CD4-positive, alpha-beta memory T cell (primary cell): ENCODE measurements at places on chromosomes 16 and 17.

DNA sequence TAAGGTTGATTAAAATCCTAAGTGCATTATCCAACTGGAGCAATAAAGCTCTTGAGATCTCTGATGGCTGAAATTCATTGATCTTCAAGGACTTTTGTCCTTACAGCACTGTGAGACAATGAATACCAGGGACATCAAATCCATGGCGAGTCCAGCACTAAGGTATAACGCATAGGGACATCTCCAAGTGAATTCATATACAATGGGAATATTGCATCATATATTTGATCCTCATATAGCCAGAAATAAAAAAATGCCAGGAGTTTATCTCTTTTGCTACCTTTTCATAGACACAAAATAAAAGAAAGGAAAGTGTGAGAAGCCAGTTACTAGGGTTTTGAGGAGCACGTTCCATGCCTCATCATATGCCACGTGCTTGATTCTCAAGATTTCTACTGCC, 112.5 kb upstream of the CDH13 start:
- no peak for DNase-seq

DNA sequence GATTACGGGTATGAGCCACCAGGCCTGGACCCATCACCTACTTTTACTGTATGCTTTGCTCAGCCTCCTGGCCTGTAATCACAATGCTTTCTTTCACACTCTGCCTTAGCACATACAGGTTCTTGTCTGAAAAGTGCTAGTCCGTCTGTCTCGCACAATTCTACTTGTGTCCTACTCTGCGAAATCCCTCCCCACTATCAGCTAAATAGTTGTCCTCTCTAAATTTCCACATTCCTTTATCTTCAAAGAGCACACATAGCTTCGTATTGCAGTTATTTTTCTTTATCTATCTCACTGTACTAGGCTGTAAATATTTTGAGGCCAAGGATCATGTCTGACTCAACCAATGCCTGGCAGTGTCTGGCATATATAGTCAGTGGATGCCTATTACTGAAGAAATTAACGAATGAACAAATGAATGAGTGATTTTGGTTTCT, 38.5 kb upstream of the ETV4 start:
- no peak for DNase-seq

- DNase-seq = no peak
These were observed 213.5 kb downstream of the RAB11FIP4 start for GRCh38 chr17:31604936-31605335.

DNA sequence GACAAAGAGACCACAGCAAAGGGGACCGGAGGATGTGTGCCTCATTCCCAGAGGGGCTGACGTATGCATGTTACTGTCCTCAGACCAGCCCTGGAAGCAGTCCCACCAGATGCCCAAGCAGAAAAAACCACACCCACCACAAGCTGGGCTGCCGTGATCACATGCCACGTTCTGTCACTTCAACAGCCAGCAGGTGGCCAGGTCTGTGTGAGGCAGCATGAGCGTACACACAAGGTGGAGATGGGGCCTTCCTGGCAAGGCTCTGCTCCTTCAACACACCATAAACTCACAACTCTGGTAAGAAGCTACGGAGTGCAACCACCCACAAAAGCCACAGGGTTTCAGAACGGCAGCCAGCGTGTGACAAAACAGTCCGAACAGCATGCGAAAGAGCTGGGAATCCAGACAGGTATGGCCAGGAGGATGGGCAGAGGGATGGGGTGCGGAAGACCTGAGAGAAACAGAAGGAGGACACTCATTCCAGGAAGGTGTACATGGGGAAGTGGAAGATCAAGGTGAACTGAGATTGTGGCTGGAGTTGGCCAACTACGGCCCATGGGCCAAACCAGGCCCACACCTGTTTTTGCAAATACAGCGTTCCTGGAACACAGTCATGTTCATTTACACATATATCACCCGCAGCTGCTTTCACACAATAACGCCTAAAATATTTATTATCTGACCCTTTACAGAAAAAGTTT, 27.9 kb downstream of the MBTPS1 start:
- peak; percentile 30 for DNase-seq

DNA sequence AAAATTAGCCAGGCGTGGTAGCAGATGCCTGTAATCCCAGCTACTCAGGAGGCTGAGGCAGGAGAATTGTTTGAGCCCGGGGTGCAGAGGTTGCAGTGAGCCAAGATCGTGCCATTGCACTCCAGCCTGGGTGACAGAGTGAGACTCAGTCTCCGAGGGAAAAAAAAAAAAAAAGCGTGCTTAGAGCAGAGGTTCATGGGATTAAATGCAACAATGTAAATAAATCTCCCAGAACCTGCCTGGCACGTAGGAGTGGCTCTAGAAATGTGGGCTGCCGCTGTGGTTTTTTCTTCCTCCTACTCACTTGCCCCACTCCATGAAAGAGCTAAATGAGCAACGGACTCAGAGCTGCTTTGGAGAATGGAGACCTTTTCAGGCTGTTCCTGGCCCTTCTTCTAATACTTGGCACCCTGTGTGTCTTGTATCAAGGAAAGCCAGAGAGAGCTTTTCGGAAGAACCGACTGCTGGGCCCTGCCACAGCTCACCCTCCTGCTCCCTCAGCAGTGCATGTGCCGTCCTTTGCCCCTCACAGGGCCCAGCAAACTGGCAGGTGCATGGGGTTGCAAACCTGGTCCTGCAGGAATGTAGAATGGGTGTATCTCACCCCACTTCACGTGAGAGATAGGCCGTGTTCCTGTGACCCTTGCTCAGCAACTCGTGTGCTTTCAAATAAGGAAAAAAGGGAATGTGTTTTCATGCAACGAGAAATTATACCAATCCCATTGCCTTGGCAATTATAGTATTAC, 52.0 kb downstream of the LDHD start:
- DNase-seq = no peak

DNA sequence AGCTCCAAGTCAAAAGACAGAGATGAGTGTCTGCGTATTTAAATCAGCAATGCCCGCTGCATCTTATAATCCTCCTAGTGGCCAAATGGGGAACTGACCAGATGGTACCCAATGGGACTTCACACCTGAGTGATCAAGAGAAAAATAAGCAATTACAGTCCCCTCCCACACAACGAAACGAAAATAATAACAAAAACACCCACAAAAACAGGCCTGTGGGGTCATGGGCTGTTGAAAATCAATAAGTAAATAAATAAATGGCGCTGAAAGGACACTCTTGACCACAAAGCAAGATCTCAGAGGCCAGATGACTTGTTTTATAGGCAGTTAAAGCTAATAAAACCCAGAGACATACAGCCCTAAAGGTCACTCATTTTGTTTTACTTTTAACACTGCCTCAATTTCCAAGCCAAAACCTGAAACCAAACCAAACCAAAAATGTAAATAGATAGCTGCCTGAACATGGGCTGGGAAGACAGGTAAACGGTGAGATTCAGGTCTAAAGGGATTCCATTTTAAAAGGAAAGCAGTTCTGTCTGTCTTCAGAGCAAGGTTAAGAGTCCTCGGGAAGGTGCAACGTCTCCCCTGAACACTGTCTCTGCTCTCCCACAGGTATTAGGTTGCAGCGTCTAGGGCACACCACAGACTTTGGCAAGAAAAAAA, 1.3 kb downstream of the ZNF821 start:
- DNase-seq = peak; percentile 82

DNA sequence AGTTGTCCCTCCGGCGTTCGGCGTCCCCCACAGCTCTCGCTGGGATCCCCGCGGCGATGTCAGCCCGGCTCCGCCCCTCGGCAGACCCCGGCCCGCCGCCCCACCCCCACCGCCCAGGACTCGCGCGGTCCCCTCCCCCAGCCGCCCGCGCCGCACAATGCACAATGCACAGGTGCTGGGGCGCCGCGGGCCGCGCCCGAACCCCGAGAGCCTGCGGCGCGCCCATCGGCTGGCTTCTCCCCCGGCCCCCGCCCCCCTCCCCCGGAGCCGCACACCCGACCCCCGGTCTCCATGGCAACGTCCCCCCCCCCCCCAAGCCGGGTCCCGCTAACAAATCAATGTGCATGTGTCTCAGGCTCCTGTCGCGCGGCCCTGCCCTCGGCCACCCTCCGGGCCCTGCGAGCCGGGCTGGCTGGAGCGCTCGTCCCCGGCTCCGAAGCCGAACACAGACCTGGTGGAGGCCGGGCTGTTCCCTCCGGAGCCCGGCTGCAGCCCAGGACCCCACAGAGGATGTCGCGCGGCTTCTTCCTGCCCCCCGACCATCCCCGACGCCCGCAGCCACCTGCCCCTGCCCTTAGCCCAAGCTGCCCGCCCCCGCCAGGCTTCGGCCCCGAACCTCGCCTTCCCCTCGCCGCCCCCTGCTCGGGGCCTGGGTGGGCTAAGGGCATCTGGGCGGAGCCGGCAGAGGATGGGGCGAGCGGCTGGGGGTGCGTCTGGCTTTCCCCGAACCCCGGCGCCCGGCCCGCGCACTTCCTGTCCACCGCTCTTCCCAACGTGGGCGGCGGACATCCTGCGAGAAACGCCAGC, 818 bp upstream of the CBX8 start:
- DNase-seq = no peak
